Suprapubic skin (tissue), 4 donors: ENCODE measurements at places on chromosomes 2 and 18.
A peak's percentile ranks its signal among the peaks of the same experiment; 100 is the strongest.

DNA sequence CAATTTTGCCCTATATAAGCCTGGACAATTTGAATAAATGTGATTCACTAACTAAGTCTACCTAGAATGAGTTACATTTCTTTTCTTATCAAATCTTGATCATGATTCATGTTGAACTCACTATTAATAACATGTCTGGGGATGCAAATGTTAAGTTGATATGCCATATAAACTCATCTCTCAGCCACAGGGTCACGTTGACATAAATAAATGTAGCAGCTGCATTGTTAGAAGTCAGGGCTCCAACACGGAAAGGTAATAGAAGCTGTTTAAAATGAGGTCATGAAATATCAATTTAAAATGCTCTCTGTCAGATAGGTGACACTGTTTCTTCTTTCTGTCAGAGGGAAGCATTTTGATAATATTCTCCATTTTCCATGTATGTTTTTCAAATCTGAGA is 521.9 kb downstream of the CCDC85A start:
- DNase-seq, result no peak

DNA sequence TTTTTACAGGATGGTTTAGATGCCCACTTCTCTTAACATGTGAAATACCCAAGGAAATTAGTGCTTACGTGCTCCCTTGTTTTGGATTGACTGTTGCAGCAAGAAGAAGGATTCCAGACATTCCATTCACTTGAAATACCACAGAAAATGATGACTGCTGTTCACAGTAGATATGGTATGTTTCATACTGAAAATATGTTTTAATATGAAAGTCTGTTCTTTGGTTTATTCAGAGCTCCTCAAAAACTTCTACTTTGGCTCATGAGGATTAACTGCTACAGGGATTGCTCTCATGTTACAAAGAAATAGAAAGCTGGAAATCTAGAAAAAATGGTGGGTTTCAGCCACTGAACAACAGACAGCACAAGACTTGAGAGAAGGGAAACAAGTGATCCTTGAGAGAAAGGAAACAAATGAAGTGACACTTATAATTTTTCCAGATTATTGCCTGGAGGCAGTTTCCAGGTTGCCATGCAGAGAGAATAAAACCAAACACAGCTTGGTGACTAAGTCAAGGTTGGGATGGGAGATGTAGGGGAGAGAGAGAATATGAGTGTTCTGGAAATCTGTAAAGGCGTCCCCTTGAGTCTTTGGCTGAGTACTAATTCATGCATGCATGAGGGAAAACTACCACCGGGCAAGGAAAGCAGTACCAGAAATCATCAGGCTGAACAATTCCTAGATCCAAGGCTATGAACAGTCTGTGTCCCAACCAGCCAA is 348.1 kb downstream of the CLIP4 start:
- no peak for DNase-seq

DNA sequence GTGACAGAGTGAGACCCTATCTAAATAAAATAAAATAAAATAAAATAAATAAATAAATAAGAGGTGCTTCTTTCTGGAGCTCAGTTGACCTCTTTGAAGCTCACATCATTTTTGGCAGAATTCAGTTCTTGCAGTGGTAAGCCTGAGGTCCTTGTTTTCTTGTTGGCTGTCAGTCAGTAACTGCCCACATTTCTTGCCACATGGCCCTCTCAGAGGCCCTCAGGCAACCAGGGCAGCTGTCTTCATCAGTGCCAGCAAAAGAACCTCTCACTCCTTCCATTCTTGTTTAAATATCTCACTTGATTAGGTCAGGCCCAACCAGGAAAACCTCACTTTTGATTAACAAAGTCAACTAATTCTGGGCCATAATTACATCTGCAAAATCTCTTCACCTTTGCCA is 53.2 kb downstream of the RAPGEF4 start:
- DNase-seq, result no peak

- no peak for DNase-seq
These were observed 127.5 kb downstream of the COL4A4 start for GRCh38 chr2:227036527-227036926.

- no peak for DNase-seq
These were observed 964 bp downstream of the ZBTB7C start for GRCh38 chr18:48408111-48408726.

GRCh38 chr2:18926631-18927524 is 337.5 kb upstream of the NT5C1B start:
- no peak for DNase-seq

GRCh38 chr2:132740081-132740720 is 70.2 kb upstream of the LYPD1 start:
- no peak for DNase-seq

DNA sequence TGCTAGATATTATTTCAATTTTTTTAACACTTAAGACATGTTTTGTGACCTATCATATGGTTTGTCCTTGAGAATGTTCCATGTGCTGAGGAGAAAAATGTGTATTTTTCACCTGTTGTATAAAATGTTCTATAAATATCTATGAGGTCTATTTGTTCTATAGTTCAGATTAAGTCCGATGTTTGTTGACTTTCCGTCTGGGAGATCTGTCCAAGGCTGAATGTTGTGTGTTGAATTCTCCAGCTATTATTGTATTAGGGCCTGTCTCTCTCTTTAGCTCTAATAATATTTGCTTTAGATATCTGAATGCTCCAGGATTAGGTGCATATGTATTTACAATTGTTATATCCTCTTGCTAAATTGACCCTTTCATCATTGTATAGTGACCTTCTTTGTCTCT is 144.1 kb downstream of the NYAP2 start:
- no peak for DNase-seq

GRCh38 chr2:241007880-241008710 is 9.7 kb downstream of the SNED1 start:
- no peak for DNase-seq

DNA sequence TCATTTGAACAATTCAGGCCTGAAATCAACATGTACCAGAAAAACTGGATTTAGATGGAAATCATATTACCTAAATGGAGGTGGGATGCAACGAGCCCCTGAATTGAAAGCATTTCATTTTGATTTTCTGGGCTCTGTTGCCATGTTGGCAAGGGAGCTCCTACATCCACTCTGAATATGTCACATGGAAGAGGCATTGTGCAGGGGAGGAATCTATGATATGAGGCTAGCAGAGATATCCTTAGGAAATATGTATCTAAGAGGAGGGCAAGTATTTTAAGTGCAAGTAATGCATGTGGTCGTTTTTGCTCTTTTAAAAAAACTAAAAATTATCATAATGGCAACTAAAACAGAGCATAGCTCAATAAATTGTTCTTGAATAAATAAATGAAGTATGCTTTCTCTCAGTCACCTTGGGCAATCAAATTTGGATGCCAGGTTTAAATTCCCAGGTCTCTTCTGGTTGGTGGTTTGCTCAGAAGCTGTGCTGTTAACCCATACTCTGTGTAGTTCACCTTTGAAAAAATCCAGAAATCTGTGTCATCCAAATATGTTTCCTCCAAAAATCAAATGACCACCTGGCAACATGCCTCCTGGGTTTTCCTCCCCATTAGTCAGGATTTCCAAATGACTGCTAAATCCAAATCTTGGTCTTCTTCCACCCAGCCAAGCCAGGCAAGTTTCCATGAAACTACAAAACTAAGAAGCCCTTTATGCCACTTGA is 6.5 kb upstream of the LGALSL start:
- peak; percentile 68 for DNase-seq

- DNase-seq, result no peak
These were observed 46.1 kb downstream of the CDK15 start for GRCh38 chr2:201852462-201852861.

DNA sequence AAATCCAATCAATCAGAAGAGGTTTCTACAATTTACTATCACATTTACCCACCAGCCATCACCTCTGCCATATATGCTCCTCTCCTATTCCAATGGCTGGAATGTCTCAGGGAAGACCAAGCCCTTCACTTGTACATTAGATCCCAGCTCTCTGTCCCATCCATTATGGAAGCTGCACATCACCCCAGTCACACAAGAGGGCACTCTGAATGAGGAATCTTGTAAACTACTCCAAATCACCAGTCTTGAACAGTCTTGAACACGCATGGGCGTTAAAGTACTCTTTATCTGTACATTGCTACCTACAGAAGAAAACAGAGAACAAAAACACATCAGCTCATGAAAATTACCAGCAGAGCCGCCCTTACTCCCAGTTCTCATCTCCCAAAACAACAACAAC is 38.7 kb downstream of the ZC3H8 start:
- DNase-seq, result no peak

DNA sequence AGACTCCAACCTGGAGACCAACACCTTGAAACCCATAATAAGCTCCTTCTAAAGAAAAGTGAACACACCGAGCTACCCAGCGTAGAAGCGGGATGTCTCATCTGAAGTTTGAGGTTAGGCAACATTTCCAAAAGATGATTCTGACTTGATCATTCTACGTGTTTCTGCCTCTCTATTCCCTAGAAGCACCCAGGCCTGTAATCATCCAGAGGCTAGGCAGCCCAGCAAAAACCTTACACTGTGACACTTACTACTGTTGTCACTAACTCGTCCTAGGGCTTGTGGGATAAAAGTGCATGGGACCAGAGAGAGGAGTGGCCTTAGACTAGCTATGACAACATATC is 1.4 kb downstream of the ZBTB14 start:
- DNase-seq, result no peak

DNA sequence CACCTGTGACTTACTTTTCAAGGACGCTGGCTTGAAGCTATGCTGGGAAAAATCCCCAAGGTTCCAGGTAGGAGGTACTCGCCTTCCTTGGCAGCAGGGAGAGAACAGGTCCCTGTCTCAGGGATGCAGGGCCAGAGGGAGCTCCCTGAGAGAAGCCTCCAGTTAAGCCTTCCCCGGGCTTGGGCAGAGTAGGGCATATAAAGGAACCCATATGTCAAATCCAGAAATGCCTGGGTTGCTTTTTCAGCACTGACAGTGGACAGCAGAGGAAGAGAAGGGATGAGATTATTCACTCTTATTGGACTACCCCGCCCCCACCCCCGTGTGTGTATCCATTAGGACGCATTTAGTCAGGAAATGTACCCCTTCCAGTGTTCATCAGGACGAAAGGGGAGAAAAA is 89.3 kb upstream of the TEX51 start:
- DNase-seq, result no peak

DNA sequence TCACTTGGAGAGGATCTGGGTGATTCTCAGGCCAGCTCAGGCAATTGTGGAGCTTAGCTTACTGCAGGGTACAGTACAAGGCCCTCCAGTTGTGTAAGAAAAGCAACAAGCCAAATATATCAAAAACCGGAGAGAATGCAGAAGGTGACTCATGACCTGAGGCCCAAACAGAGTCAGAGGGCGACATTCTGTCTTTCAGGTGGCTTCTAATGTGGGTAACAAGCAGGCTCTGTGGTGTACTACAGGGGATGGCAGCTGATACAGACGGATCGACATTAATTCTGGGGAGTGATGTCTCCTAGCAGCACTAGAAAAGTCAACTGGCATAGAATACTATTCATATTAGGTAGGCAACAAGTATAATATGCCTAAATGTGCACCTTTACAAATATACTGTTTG is 219.5 kb upstream of the SOX11 start:
- no peak for DNase-seq

- no peak for DNase-seq
These were observed 67.4 kb downstream of the UBE2E3 start for GRCh38 chr2:181047829-181048228.

DNA sequence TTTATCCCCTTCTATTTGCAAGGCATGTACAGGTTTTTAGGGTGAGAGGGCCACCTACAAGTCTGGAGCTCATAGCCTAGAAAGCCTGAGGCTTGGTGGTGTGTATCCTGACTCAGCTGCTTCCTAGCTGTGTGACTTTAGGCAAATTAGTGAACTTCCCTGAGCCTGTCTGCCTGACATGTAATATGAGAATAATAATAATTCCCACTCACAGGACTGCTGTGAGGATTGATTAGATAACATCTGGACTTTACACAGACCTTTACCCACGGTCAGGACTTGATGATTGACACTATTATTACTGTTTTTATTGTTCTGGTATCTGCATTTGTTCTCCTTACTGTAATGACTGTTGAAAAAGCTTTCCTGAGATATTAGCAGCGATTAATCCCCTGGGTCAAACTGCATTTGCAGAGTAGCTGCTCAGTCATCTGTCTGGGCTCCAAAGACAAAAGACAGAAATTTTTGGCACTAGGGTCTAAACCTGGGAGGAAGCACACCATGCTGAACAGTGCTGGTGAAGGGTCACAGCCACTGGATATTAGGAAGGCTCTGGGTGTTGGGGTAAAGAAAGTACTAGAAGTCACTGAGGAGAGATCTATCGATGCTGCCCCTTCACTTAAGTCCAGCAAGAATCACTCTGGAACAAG is 276.5 kb upstream of the FN1 start:
- DNase-seq, result no peak

DNA sequence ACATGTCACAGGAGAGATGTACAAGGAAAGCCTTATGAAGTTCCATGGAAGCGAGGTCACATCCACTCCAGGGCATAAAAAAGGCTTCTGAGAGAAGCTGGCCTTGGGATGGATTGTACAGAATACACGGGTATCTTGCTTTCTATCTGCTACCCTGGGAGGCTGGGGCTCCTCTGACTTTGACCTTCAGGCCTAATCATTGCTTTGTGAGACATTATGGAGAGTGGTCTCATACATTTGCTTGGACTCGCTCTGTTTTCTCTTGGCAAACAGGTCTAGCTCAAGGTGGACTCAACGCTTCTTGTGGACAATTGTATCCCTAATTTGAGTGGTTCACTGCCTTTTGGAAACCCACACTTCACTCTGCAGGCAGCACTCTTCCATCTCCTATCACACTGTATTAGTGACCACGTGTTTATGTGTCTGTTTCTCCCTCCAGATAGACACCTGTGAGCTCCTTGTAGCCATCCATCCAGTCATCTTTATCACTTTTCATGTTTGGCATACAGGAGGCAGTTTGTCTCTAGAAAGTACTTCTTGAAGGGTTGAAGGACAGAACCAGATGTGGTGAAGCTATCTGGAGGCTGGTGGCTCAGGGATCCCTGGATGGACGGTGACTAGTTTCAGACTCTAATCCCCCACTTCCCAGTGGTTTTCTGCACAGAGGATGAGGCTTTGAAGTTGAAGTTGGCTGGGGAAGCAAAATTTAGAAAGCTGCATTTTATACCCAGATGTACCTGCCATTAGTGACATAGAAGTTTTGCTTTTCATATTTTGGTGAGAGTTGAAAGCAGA is 267.8 kb downstream of the CYRIA start:
- no peak for DNase-seq

GRCh38 chr18:3525870-3526420 is 76.0 kb downstream of the TGIF1 start:
- no peak for DNase-seq

- no peak for DNase-seq
These were observed 56.9 kb downstream of the BCL2 start for GRCh38 chr18:63262369-63263335.

DNA sequence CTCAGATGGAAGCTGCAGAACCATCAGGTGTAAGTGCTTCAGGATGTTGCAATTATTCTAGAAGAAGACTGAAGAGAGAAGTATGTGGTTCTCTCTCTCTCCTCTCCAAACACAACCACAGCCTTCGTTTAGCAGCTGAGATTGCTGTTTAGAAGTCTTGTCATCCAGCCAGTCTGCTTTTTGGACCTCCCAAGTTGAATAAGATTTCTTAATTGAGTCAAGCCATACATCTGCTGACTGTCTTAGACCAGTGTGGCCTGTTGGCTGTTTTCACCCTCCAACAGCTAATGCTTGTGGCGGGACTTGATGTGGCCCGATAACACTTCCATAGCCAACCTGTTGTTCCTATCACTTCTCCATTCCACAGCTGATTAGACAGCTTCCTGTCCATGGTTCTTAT is 91.3 kb upstream of the TMEM17 start:
- no peak for DNase-seq

- DNase-seq, result no peak
These were observed 45.1 kb upstream of the ZNF396 start for GRCh38 chr18:35422237-35422636.
